ENCODE measurements at places on chromosomes 7 and 10. TPM values are rescaled to one million over a fixed set of nuclear protein-coding genes. Genes with fewer than 3 reads are reported as not detected.

GRCh38 chr7:55381189-55381588 is 16.1 kb downstream of the LANCL2 start:
- no peak for DNase-seq
- no peaks in the 10 kb centered on the region for H3K27me3 ChIP-seq
- no peaks in the 10 kb centered on the region for H3K36me3 ChIP-seq
- no peak overlapping the region for H3K27ac ChIP-seq

Gene SUN3
- polyA plus RNA-seq = not detected

Gene UCN3
- polyA plus RNA-seq = not detected

DNA sequence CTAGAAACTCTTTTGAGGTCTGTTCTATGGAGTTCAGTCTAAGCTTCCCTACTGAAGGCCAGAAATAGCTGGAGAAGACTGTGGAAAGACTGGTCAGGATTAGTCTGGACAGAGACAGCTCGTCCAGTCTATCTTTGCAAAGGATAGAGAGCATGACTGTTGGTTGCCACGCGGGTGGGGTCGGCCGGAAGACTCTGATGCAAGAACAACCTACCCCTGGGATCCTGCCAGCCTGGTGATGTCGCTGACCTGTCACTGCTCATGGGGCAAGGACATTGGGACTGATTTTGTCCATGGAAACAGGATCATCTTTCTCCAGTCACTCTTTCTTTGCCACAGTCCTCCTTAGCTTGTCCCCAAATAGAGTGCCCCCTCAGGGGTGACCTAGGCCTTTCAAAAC is 337.6 kb upstream of the NPSR1 start:
- H3K4me1 ChIP-seq = no peaks in the 10 kb centered on the region
- no peaks in the 10 kb centered on the region for H3K27me3 ChIP-seq
- no peaks in the 10 kb centered on the region for H3K36me3 ChIP-seq
- DNase-seq = no peak
- H3K4me3 ChIP-seq = no peak overlapping the region
